CD14-positive monocyte (primary cell): ENCODE measurements at places on chromosomes 4 and X. TPM values are rescaled to one million over a fixed set of nuclear protein-coding genes. Genes with fewer than 3 reads are reported as not detected.

DNA sequence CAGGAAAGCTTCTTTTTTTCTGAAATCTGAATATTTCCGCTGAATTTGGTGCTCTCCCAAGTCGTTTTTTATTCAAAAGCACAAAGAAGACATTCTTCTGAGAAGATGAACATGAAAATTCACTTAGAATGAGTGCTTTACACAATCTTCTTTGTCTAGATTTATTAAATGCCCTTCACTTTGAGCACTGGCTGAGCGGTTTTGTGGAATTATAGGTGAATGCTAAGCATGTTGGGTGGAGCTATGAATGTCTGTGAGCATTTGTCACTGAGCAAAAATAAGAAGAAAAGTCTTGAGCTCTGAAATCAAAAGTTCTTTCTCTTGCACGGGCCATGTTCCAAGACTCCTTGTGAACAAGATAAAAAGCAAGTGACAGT is 13.1 kb downstream of the GASK1B start:
- DNase-seq: no peak
- no peak overlapping the region for H3K27ac ChIP-seq
- H3K27me3 ChIP-seq: no peaks in the 10 kb centered on the region
- H3K36me3 ChIP-seq: peaks cover 55% of the 10 kb centered on the region

DNA sequence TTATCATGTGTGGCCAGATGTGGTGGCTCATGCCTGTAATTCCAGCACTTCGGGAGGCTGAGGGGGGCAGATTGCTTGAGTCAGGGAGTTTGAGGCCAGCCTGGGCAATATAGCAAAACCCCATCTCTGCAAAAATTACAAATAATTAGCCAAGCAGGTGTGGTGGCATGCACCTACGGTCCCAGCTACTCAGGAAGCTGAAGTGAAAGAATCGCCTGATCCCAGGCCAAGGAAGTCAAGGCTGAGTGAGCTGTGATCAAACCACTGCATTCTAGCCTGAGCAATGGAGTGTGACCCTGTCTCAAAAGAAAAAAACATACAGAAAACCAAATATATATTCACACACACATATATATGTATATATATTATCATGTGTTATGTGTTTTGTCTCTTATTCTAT is 15.0 kb downstream of the APELA start:
- H3K36me3 ChIP-seq: no peaks in the 10 kb centered on the region
- no peak for DNase-seq
- H3K4me1 ChIP-seq: no peaks in the 10 kb centered on the region

DNA sequence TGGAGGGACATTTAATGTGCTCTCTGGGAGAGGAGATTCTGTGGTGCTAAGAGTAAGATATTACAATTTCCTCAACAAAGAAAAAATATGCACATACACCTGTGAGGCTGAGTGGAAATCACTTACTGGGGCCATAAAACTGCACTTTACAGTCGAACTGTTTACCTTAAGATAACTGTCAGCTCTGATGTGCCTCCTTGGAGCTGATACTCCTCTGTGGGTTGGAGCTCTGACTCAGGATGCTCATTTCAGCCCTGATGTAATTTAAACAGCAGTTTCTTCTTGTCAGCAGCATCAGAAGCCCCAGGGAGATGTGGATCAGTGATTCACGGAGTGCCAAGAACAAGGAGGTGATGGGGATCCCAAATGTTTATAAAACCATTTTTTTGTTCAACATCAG is 241.9 kb upstream of the SFRP2 start:
- H3K27ac ChIP-seq: no peak overlapping the region
- DNase-seq: no peak
- no peak overlapping the region for H3K4me3 ChIP-seq
- H3K27me3 ChIP-seq: no peaks in the 10 kb centered on the region

HPSE gene
- 13.8 and 21.2 TPM in 2 replicates for polyA plus RNA-seq

DNA sequence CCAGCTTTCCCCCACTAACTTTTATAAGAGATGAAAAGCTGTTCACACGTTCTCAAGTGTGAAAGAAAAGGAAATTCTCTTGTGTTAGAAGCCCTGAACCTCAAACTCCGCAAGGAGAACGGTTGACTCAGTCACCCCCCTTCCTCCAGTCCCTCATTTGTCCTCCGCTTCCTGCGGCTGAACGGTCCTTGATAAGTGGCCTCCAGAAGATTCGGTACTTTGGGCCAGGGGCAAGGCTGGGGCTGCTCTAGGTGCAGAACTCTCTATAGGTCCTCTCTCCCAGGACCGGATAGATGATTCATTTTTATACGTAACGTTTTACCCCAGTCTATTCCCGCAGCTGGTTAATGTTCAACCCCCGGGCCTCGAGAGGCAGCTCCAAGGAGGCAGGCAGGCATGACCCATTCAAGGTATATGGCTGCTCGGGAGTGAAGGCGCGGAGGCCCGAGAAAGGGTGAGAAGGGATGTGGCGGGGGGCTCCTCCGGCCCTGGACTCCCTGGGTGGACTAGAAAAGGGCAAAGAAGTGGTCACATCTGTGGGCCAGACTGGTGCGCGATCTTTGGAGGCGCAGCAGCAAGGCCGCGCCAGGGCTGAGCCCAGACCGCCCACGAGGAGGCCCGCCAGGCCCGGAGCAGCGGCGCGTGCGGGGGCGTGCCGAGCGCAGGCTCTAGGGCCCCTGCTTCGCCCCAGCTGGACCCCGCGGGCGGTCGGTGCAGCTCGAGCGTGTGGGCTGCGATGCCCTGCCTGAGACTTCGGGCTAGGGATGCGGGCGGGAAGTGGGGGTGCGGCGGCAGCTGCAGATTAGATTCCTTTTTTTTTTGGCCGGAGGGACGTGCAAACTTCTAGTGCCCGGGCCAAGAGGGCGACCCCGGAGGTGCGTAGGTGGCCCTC is 11.7 kb downstream of the PITX2 start:
- H3K4me1 ChIP-seq: no peaks in the 10 kb centered on the region
- H3K27ac ChIP-seq: no peak overlapping the region
- no peak overlapping the region for H3K4me3 ChIP-seq
- no peak for DNase-seq
